Stimulated activated CD8-positive, alpha-beta memory T cell treated with anti-CD3 and anti-CD28 coated beads, Interleukin-4, amount 100 ng/mL, for 24 hours (primary cell): ENCODE measurements at places on chromosomes 5 and 9.

DNA sequence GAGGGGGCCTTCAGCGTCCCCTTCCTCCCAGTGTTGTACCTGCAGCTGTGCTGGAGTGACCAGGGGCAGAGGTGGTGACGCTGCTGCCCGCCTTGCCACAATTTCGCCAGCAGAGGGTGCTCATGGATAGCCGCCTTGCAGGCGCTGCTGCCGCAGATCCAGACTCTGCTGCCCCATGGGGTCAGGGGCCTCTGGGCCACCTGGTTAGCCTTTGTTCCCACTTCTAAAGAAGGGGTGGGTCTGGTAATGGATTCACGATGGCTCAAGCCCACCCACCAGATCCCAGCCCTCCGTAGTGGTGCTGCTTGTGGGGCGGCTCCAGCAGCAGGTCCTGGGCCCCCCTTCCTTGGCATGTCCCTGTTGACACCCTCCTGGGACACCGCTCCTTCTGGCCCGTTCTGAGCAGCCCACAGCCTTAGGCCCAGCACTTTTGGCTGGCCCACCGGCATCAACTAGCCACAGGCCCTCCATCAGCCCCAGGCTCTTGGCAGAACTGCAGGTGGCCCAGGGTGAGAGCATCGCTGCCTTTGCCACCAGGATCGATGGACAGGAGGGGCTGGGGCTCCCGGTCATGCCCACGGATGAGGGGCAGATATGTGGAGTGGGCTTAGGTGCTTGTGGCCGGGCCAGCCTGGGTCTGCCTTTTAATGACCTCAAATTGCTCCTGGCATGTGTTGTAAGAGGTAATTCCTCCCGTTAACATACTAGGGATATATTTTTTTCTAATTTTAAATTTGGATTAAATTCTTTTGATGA, 57.2 kb downstream of the COL5A1 start:
- peak; percentile 25 for DNase-seq

DNA sequence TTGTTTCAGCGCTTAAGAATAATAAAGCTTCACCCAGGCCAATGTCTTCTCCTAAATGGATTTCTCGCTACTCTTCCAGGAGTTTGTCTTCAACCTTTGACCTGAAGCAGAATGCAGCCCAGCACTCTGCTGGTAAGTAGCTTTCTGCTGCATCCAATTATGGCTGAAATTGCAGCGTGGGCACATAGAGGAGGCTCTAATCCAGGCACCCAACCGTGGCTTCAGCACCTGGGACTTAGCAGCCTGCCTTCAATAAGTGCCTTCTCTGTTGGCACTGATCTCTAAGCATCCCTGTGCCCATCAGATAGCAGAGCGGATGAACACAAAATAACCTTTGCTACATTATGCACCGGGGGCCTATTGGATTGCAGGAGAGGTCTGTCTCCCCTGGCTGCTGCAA, 105.2 kb downstream of the TRIM32 start:
- DNase-seq, result no peak

GRCh38 chr9:108213511-108213910, 642.3 kb downstream of the ACTL7B start:
- no peak for DNase-seq

DNA sequence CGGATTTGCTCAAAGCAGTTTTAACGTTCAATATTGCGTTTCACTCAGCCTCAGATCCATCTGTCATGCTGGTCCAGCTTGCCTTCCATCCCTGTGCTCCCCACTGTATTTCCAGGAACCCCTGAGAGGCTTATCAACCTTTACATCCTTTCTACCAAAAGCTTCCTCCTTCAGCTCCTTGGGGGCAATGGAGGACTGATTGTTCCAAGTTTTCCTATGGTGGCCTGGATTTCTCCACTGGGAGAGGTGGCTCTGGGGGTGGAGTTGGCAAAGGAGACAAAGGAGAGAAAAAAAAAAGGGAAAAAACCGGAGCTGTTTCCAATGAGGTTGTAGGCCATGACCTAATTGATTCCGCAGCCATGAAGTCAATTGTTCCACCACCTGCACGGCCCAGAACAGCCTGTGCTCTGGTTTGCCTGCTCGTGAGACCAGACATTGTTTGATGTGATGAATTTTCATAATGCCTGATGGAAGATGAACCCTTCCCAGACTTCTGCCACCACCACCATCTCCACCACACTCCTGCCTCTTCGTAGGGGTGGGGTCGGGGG, 54.1 kb downstream of the ABLIM3 start:
- DNase-seq, result no peak

DNA sequence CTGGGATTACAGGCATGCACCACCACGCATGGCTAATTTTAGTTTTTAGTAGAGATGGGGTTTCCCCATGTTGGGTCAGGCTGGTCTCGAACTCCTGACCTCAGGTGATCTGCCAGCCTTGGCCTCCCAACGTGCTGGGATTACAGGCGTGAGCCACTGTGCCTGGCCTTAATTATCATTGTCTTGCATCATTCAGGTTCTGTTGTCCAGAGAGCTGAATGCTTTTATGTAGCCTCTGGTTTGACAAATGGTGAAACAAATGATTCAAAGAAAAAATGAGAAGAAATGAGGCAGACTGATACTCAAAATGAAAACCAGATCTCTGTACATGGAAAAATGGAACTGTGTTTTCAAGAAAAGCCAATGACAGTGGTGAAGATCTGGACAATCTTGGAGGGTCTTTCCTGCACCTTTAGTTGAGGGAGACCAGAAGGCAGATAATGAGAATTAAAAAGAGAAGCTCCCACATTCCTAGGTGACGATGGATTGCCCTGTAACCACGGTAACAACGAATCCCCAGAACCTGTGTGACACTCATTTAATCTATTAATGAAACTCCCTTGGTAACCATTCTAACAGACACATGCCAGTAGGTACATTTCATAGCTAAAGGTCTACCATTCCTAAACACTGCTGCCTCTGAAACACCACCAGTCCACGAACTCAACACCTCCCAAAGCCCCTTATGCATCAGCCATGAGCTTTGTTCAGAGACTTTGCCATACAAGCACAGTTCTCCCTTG, 1.6 kb downstream of the TEX48 start:
- DNase-seq, result no peak

DNA sequence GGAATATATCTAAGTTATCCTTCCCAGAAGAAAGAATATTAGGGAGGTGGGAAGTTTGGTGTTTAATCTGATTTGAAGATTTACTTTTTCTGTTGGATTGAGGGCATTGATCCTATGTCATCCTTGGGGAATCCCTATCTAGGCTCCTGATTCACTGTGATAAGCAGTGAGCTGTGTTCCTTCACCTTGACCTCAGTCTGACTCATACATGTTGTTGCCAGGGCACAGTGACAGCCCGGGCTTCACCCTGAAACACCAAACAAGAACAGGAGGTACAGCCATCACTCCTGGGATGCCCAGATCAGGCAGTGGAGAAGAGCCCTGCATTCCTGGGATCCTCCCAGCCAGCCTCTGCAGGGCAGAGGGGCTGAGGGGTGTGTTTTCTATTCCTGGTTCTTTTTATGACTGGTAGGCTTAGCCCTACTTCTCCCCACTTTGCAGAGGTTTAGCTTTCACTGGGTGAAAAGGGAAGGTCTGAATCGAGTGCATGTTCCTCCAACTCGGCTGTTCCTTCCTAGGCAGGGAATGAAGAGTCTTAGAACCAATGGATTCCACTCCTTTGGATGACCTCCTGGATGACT, 3.1 kb upstream of the FAM53C start:
- DNase-seq, result no peak

GRCh38 chr9:136081113-136081825, 13.8 kb downstream of the NACC2 start:
- no peak for DNase-seq
